ENCODE measurements at places on chromosomes 11 and 22. TPM values are rescaled to one million over a fixed set of nuclear protein-coding genes. Genes with fewer than 3 reads are reported as not detected.

The NOX4 gene
- total RNA-seq = 0.19 TPM

The HBG2 gene
- total RNA-seq = not detected

The MYEOV gene
- total RNA-seq = 192 TPM

The LDHAL6A gene
- not detected for total RNA-seq

The QSER1 gene
- 111 TPM for total RNA-seq

The DRD4 gene
- total RNA-seq = 3.7 TPM

The CD248 gene
- 97.8 TPM for total RNA-seq

The FIBIN gene
- total RNA-seq = not detected

The ZC3H12C gene
- 21.7 TPM for total RNA-seq

The FBXO7 gene
- total RNA-seq = 89.0 TPM

The BMAL1 gene
- total RNA-seq = 3.2 TPM

The KCNJ1 gene
- not detected for total RNA-seq

The DRD2 gene
- 1.2 TPM for total RNA-seq

The SLC17A6 gene
- total RNA-seq = not detected

The PHOX2A gene
- total RNA-seq = not detected

The SOX6 gene
- 32.1 TPM for total RNA-seq

The MRGPRX3 gene
- not detected for total RNA-seq

The RIMBP3B gene
- 0.87 TPM for total RNA-seq

The A4GALT gene
- 23.7 TPM for total RNA-seq

The AGBL2 gene
- 6.5 TPM for total RNA-seq

The TEAD1 gene
- 74.6 TPM for total RNA-seq

The PKDREJ gene
- total RNA-seq = not detected

The ZNF195 gene
- 49.2 TPM for total RNA-seq

The PDE2A gene
- total RNA-seq = 0.58 TPM

All from A673 (cell line).